KG1 (cell line): ENCODE measurements at places on chromosomes 4 and X.

GRCh38 chrX:121254336-121254735 is 206.9 kb downstream of the GLUD2 start:
- DNase-seq = no peak

DNA sequence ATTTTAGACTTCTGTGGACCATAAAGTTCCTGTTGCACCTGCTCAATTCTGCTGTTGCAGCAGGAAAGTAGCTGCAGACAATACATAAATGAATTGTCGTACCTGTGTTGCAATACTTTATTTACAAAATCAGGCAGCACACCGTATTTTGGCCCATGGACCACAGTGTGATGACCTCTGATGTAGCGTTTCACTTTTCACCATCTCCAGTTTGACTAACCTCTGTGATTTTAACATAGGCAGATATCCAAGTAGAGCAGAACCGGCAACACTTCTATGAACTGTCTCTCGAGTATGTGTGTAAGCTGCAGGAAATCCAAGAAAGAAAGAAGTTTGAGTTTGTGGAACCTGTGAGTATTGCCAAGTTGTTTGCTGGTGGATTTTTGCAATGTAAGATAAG is 132.7 kb downstream of the ARHGAP10 start:
- DNase-seq = no peak

DNA sequence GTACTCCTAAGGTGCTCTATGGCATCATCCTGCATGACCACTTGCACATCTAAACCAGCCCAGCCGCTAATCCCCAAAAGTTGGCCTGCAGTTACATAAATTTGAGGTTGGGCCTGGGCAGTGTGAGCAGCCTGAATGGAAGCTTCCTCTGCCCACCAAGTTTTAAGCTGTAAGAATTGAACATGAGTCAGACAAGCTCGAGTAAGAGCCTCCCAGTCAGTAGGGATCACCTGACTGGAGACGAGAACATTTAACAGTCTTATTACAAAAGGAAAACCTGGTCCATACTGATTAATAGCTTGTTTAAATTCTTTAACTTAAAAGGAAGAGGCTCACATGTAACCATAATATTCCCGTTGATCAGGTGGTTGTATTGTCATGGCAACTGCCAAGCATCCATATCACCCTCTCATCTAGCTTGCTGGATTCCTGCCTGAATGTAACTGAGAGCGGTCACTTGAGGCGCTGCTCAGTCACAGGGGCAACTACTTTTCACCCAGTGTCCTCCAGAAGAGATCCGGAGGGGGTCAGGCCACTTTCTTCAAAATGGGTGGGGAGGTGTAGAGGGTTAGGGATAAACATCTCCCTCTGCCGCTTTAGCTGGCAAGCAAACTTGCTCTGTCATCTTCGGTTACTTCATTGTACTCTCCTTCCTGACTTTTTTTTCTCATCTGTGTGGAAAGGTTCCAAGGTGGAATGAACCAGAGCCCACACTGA is 56.6 kb upstream of the WDR1 start:
- no peak for DNase-seq

- no peak for DNase-seq
Measured at GRCh38 chrX:96183391-96183790, 501.3 kb upstream of the DIAPH2 start.

- DNase-seq = no peak
Measured at GRCh38 chr4:122827879-122828601, 1.4 kb downstream of the FGF2 start.
